ENCODE measurements at places on chromosomes 1 and 21.

DNA sequence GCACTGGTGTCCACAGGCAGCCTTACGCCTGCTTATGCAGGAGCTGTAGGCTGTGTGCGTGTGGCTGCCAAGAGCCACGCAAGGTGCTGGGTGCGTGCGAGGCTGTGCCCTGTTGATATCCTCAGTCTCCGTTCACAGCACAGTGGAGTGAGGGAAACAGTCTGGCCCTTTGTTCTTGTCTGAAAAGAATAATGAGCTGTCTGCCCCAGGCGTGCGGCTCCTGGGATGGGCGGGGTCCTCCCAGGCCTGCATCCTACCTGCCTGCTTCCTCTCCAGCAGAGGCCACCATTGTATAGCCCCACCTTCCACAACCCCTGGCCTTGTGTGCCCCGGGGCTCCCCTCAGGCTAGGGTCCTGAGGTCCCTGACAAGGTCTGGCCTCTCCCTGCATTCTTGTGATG lies 47.0 kb upstream of the KDM4A start:
- no peak for DNase-seq

DNA sequence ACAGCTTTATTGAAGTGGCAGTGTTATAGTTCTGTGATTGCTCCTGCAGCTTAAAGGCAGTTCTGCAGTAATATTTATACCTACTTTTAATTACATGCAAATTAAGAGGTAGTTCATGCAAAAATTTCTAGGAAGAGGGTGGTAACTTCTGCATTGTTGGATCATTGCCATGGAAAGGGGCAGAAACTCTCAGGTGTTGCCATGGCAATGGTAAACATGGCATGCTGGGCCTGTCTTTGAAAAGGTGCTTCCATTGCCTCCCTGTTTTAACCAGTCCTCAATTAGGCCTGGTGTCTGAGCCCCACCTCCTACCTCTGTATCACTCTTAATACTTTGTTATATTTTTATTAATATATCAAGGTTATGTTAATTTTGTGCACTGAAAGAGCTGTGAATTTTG lies 104.7 kb downstream of the DISC1 start:
- DNase-seq: no peak

GRCh38 chr1:153586347-153586746 lies 20.7 kb upstream of the S100A2 start:
- DNase-seq: no peak

DNA sequence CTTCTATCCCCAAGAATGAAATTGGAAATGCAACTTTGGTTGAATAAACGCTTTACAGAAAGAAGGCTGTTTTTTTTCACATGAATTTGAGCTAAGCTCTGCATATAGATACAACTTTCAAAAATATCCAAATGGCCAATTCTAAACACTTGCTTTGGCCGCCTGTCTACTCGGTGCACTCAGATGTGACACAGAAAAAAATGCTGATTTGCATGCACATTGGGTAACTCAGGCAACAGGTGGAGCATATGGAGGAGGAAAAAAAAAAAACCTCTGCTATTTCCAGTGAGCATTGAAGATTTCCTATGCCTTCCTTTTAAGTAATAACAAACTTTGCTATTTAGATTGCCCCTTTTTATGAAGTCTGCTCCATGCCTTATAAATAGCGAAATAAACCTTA lies 262.5 kb downstream of the GRIK1 start:
- no peak for DNase-seq

DNA sequence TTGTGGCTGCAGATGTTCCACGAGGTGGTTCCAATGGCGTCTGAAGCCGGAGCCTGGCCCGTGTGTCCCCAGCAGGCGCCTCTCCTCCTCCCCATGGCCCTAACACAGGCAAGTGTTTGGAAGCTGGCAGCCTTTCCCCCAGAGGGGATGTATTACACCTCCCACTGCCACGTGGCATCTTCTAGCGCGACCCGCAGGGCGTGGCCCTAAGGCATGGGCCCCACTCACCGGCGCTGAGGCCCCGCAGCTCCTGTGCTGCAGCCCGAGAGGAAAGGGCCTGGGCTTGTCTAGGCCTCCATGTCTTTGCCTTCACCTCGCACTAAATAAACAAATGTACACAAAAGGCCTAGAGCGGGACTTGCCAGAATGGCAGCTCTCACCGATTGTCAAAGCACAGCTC lies 37.9 kb downstream of the SLC66A1 start:
- DNase-seq: no peak

- no peak for DNase-seq
These were observed 9.3 kb downstream of the C1QB start for GRCh38 chr1:22662318-22662717.

DNA sequence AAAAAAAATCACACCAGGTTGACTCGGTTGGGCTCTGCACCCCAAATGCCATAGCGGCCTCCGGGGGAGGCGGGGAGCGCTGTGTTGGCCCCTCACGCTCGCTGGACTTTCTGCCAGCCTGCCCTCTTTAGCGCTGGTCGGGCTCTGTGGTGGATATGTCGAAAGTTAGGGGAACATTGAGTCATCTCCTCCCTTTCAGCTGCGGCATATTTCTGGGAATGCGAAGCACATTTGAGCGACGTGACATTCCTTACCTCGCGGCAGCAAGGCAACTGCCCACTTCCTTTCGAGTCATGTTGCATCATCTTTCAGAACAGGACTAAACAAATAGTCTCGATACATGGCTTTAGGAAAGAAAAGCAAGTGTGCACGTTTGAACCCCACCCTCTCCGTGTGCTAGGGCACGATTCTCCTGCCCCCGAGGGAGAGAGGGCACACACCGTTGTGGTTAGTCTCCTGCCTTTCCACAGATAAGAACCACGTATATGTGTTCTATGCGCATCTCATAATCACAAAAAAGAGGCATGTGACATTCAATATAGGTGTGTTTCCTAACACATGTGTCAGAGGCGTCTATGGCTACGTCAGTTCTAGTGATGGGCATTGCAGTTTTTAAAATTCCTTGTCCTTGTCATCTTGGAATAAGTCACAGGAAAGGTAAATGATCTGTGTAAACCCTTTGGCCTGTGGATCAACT lies 105.9 kb upstream of the SLC45A1 start:
- DNase-seq: no peak

GRCh38 chr1:63982201-63982600 lies 208.4 kb downstream of the ROR1 start:
- no peak for DNase-seq

- DNase-seq: no peak
These were observed 34.0 kb downstream of the DIRAS3 start for GRCh38 chr1:68016381-68016780.

GRCh38 chr1:110136911-110137310 lies 13.4 kb upstream of the SLC6A17 start:
- no peak for DNase-seq

DNA sequence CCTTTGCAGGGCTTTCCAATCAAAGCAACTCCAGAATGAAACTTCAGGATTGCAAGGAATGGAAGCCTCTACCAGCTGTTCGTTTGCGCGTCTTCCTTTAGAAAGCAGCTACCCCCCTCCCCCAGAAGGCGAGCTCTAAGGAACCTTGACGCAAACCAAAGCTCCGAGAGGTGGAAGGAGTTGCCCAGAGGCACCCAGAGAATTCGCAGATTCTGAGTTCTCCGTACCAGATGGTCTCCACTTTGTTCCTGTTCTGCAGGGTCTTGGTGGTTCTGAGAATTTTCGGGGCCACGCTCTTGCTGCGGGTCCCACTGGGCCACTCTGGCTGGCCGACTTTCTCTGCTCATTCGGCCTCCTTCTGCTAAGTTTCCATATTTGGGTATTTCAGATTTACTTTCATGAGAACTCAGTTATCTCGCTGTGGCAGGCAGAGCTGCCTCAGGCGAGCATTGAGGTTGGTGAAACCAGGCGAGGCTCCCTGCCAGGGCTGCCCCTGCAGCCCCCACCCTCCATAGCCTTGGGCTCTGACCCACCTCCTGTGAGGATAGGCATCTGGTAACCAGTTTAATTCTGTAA lies 801 bp downstream of the TRAF5 start:
- no peak for DNase-seq

DNA sequence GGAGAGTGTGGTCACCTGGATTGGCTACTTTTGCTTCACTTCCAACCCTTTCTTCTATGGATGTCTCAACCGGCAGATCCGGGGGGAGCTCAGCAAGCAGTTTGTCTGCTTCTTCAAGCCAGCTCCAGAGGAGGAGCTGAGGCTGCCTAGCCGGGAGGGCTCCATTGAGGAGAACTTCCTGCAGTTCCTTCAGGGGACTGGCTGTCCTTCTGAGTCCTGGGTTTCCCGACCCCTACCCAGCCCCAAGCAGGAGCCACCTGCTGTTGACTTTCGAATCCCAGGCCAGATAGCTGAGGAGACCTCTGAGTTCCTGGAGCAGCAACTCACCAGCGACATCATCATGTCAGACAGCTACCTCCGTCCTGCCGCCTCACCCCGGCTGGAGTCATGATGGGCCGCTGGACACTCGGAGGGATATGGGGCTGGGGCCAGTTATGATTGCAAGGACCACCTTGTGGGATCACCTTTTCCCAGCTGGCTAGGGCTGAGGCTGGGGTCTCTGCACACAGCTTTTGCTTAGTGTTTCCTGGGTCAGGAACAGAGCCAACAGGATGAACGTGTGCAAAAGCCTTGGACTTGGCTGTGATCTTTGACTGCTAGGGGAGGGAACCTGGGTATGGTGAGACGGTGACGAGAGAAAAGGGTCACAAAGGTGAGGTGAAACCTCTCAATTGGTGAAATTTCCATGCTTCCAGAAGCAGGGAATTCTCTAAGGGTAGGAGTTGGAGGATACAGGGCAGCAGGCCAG lies 4.3 kb upstream of the GNAI3 start:
- DNase-seq: no peak

DNA sequence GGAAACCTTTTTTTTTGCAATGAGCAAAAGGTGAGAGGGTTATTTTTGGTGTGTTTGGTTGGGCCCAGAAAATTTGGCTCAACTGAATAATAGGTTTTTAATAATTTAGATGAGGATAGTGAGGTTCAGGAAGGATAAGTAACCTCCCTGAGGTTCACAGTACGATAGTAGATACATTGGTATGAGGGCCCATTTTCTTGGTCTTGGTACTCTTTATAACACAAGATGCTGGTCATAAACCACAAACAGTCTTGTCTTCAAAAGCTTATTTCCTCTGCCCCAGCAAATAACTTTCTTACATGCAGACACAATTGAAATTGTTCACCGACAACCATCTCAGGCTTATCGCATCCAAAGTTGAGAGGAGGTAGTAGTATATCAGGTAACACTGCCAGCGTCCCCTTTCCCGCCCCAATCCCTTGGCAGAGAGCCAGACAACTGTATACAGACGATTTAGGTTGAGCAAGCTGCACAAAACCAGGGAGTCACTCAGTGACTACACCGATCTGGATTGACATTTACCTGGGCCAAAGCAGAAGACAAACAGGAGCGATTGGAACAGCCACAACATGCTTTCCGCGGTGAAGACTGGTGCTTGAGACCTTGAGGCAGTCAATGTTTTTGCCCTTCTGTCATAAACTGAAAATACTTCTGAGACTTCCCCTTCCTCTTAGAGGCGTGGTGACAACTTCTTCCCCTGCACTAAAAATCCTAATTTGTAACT lies at the start of gene SLAMF6:
Gene SLAMF6 (minus strand): TSS at position 634 of the 724 bp plus-strand sequence. CDS start 63 bp downstream, at position 571.
- no peak for DNase-seq

- DNase-seq: no peak
These were observed 10.4 kb upstream of the PPT1 start for GRCh38 chr1:40107290-40107959.

- no peak for DNase-seq
These were observed 141.1 kb upstream of the MAP1LC3C start for GRCh38 chr1:242139986-242140385.

- no peak for DNase-seq
These were observed 43.7 kb downstream of the COL6A1 start for GRCh38 chr21:46025113-46025770.
